ENCODE measurements at places on chromosomes 4 and X.
A peak's percentile ranks its signal among the peaks of the same experiment; 100 is the strongest.

DNA sequence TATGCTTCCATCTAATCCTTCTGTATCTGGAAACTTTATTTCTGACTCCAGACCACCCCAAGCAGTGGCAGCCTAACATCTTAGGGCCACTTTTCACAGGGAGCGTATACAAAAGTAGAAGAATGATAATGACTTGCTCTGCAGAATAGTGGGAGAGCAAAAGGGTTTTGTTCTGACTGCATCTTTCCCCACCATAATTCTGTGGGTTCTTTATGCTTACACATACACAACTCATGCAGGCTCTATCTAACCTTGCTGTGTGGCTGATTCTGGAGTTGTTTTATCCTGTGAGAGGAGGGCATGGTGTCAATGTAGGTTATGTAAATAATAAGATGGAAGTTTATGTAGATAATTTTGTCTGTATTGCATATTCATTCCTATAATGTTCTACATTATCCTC is 42.4 kb upstream of the NDNF start:
- DNase-seq: no peak

GRCh38 chr4:4277531-4277930 is 12.4 kb downstream of the LYAR start:
- no peak for DNase-seq

- no peak for DNase-seq
Measured at GRCh38 chr4:142615324-142615665, 230.8 kb downstream of the INPP4B start.

- no peak for DNase-seq
Measured at GRCh38 chrX:135295238-135295943, 13.9 kb upstream of the ETDC start.

DNA sequence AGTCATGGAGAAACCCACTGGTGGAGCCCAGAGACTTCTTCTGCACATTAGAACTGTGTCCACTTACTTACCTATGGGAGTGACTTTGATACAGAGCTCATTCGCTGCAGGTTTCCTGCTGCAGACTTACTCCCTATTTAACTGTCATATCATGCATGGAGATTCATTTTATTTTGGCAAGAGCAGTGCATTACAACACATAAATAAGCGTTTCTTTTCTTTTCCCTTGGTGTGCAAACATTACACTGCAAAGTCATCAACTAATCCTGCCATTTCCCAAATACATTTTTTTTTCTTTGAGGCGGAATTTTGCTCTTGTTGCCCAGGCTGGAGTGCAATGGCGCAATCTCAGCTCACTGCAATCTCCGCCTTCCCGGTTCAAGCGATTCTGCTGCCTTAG is 230.9 kb upstream of the SFRP2 start:
- DNase-seq: no peak

DNA sequence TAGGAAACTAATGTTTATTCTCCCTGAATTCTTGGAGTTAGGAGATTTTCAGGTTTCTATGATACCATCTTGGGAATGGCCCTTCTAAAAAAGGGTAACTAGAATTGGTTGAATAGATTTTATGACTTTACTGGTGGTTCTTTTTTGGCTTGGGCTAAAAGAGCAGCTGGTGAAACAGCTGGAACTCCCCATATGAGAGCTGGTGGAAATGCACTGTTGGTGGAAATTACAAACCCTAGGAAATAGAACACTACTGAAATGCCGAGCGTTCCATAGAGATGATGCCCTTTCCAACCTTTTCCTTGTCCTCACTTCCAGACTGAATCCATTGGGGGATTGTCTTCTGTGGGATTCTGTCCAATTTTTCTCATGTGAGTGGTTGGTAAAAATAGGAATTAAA is 139.5 kb downstream of the STIM2 start:
- no peak for DNase-seq

GRCh38 chrX:85109235-85109634 is 105.6 kb downstream of the APOOL start:
- DNase-seq: peak; percentile 26

GRCh38 chr4:41145571-41146078 is 68.7 kb downstream of the APBB2 start:
- no peak for DNase-seq

- DNase-seq: no peak
Measured at GRCh38 chr4:45082101-45082500, 355.7 kb upstream of the GNPDA2 start.

- no peak for DNase-seq
Measured at GRCh38 chr4:162681212-162681611, 485.5 kb downstream of the NAF1 start.

GRCh38 chrX:17361620-17362019 is 13.4 kb upstream of the NHS start:
- no peak for DNase-seq

- DNase-seq: peak; percentile 50
Measured at GRCh38 chr4:46844325-46844917, 64.6 kb downstream of the COX7B2 start.

- DNase-seq: no peak
Measured at GRCh38 chr4:16691450-16691849, 207.0 kb downstream of the LDB2 start.

- DNase-seq: no peak
Measured at GRCh38 chr4:545612-546011, 30.5 kb downstream of the TMEM271 start.

- DNase-seq: no peak
Measured at GRCh38 chr4:125388613-125389012, 73.9 kb downstream of the FAT4 start.

- DNase-seq: no peak
Measured at GRCh38 chr4:88018466-88018865, 11.0 kb downstream of the PKD2 start.
